ENCODE measurements at places on chromosomes 3 and 15. TPM values are rescaled to one million over a fixed set of nuclear protein-coding genes. Genes with fewer than 3 reads are reported as not detected.

Gene TM6SF1
- 0.62 TPM for total RNA-seq

Gene HOMER2
- 11.0 TPM for total RNA-seq

Gene FANCD2
- total RNA-seq: 43.9 TPM

Gene KCNH8
- total RNA-seq: under 0.01 TPM

Gene MAP1A
- 90.5 TPM for total RNA-seq

Gene SNRPN
- 35.1 TPM for total RNA-seq

Gene PPARG
- total RNA-seq: 35.6 TPM

Gene DUOXA2
- not detected for total RNA-seq

Gene REC114
- total RNA-seq: not detected

Gene CLDN18
- 0.12 TPM for total RNA-seq

Gene ISG20
- 4.2 TPM for total RNA-seq

Gene ANKRD34C
- not detected for total RNA-seq

Gene AADACL2
- total RNA-seq: not detected

Measured in uterine smooth muscle cell (primary cell).